ENCODE measurements at places on chromosomes 6 and 20.

GRCh38 chr20:48703511-48704219, 124.1 kb downstream of the PREX1 start:
- no peak for DNase-seq

DNA sequence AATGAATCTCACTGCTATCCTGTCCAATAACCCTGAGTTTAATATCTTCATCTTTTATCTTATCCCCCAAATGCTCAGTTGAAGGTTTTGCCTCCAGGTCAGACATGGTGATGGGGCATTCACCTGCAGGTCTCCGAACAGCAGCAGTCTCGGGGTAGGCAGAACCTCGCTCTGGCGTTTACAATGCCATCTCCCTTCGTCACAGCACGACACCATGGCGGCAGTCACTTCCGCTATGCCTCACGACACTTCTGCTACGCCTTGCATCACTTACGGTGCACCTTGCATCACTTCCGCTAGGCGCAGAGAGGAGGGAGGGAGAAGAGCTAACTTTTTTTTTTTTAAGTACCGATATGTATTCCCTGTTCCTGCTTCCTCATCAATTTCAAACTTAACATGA, 194.9 kb downstream of the BCAS1 start:
- DNase-seq, result no peak

DNA sequence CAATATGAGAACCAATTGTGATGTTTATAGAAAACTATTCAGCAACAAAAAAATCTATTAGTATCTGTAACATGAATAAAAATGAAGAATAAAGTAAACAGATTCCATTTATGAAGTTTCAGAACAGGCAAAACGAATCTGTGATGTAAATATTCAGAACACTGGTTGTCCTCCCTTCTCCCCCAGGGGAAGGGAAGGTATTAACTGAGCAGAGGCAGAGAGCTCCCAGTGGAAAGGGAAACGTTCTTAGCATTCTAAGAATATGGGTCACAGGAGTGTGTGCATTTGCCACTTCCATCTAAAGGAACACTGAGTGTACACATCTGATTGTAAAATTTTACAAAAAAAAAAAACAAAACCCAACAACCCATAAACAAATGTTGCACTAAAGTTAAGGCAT, 23.1 kb downstream of the SPAG4 start:
- DNase-seq, result no peak

DNA sequence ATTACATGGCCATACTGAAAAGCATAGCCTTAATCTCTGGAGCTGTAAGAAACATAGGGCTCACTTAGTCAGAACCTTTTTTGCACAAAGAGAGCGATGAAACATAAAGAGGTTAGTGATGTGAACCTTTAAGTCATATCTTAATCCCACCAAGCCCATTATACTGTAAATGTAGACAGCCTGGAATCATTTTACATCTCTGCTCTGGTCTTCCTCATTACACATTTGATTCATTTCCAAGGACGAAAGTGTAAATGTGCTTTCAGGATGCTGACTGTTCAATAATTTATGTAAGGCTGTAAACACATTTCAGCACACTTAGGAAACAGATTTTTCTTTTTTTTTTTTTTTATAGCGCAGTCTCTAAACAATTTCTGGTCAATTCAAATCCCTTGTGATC, 131.3 kb upstream of the B3GAT2 start:
- no peak for DNase-seq

DNA sequence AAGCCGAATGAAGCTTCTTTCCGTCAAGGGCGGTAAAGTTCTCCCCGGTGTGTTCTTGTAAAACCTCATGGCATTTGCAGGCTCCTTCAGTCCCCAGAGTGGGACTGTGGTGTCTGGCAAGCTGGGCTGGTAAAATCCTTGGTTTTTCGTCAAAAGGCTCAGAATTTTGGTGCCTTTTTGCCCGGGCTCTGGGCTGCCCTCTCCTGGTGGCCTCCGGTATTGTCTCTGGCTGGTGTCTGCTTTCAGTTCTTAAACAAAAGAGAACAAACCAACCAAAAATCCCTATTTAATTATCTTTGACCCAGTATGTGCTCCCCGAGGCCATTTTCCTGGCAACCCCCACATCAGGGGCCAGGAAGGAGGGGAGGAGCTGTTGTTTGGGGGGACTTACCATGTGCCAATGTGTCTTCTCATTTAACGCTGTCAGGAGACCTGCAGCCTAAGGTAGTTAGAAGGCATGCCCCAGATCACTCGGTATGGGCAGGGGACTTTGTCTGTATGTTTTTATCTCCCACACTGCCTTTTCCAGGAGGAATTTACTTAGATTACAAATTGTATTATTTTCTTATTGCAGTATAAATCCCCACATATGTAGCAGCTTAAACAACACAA, 11.1 kb downstream of the CDH4 start:
- DNase-seq, result no peak

GRCh38 chr6:112237595-112237994, 16.8 kb downstream of the LAMA4 start:
- DNase-seq, result no peak

- no peak for DNase-seq
Measured at GRCh38 chr6:159118924-159119323, 50.3 kb upstream of the FNDC1 start.

- no peak for DNase-seq
Measured at GRCh38 chr20:1674361-1674760, 16.8 kb upstream of the SIRPG start.

- DNase-seq, result no peak
Measured at GRCh38 chr20:346640-347316, at the start of gene NRSN2. Gene NRSN2, plus strand, starts transcription at chr20:347111. Its CDS starts 2,533 bp downstream, at chr20:349644.

DNA sequence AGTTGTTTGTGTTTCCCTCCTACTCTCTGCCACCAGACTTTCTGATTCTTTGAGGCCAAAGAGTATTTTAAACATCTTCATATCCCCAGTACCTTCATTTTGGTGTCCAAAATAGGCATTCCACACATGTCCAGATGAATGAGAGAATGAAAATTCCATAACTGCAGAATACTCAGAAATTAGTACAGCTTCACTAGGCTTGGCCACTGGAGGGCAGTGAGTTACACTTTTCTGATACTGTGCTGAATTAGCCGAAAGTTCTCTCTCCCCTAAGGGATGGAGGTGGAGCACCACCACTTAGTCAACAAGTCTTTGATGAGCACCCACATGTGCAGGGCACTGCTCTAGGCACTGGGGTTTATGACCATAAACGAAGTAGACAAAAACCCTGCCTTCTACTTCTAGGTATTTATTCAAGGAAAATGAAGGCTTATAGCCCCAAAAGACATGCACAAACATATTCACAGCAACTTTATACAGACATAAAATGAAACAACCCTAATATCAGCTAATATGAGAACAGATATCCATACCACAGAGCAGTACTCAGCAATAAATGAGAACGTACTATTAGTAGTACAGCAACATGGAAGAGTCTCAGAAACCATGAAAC, 46.1 kb upstream of the TMEM217 start:
- DNase-seq, result no peak

GRCh38 chr6:107409942-107410341, 49.4 kb downstream of the PDSS2 start:
- no peak for DNase-seq

- no peak for DNase-seq
Measured at GRCh38 chr6:169409742-169410312, 156.2 kb upstream of the THBS2 start.

DNA sequence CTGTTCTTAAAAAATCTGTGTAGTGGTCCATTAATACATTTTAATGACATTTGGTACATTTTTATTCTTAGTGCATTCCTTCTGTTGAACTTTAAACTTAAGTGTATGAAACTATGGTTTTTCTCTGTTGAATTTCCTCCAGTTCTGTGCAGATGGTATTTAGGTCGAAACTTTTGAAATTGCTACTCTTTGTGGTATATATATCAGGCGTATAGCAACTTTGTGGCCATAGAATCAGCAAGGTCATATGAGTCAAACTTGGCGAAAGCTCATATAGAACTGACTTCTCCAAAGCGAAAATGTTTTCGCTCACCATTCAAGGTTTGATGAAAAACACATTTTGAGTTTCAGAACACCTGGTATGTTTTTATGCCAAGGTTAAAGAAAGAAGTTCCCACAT, 93.7 kb downstream of the MAP3K4 start:
- no peak for DNase-seq

DNA sequence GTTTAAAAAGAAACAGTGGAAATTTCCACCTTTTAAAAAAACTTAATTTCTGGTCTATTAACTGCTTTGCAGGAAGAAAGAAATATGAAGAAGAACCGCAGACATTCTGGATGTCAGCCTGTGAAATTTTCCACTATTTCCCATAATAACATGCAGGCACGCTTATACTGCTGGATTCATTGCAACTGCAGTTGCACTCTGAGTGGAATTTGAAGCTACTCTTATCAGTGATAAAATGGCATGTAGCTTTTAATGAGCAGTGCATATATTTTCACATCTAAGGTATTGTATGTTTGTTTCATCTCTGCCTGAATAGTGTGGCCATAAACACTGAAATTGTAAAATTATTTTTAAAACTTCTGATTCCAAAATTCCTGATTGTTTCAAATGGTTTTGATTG, 28.2 kb downstream of the NCOA3 start:
- DNase-seq, result no peak

GRCh38 chr6:42179945-42180313, 6.8 kb downstream of the GUCA1A start:
- no peak for DNase-seq

GRCh38 chr6:13491538-13491937, 4.1 kb upstream of the GFOD1 start:
- DNase-seq, result no peak

GRCh38 chr6:142692942-142693341, 252.0 kb downstream of the HIVEP2 start:
- peak; percentile 61 for DNase-seq

DNA sequence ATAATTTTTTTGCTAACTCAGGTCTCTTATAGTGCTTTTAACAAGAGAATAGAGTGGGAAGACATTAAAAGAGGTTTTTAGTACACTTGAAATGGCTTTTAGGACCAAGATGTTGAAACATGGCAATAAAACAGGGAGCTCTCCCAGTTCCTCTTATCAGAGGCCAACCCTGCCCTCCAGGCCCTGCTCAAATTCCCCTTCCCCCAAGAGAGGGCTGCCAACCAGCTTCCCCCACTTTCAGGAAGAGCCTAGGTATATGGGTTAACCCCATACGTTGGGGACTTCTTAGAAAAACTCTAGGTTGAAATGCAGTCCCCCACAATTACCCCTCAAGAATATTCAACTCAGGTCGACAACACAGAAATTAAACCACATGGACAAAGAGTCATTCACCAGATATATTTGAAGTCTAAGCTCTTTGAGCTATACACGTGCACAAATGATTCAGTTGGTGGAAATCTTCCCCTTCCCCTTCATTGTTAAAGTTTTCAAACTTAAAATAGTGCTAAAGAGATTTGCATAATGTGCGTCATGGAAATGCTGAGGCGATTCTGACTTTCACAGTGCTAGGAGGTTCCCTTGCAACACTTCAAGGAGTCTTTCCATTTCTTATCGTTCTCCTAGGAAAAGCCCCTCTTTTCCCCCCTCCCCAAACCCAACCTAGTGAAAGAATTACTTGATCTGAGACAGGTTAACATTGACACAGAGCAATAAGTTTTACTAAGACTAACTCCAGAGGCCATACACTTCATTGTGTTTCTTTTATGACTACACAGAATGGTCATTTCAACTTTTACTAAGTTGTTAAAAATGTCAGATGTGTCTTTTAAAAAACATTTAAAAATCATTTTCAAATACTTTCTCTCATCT, 49.8 kb upstream of the ENPP5 start:
- DNase-seq, result peak; percentile 27

- no peak for DNase-seq
Measured at GRCh38 chr6:139230391-139230840, 61.4 kb downstream of the TXLNB start.

- no peak for DNase-seq
Measured at GRCh38 chr6:105882828-105883227, 203.3 kb upstream of the PRDM1 start.

DNA sequence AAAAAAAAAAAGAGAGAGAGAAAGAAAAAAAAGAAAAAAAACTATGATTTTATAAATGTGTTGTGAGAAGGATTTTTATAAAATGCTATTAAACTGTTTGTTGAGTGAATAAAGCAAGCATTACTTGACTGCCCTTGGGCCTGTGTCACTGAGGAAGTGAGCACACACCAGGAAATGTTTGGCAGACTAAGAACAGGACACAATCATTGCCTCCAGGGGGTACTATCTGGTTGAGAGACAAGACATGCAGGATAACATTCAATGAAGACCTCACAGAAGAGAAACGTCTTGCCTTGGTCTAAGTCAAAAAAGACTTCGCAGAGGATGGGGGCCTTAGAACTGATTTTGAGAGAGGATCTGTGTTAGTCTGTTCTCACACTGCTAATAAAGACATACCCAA, 40.6 kb downstream of the MTFR2 start:
- no peak for DNase-seq

GRCh38 chr6:44762496-44762895, 375.0 kb downstream of the CDC5L start:
- DNase-seq, result no peak

GRCh38 chr6:23278180-23278532, 708.8 kb downstream of the HDGFL1 start:
- no peak for DNase-seq

DNA sequence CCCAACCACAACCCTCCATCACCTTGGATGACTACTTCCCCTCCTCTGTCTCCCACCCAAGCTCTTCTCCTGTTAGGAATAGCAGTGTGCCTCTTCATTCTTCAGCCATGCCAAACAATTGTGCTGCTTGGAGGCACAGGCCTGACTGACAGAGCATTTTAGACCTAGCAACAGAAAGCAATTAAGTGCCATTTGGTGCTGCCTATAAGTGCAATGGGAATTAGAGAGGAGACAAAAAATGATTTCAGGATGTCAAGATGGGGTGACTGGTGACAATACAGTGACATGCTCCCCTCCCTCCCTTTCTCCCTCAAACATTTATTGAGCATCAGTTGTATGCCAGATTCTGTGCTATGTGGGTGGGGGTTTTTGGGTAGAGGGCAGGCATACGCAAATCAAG, 322.6 kb upstream of the MOCS1 start:
- no peak for DNase-seq

GRCh38 chr6:1993042-1993441, 252.4 kb downstream of the GMDS start:
- DNase-seq, result no peak

- DNase-seq, result no peak
Measured at GRCh38 chr6:39808964-39809363, 16.8 kb downstream of the DAAM2 start.

DNA sequence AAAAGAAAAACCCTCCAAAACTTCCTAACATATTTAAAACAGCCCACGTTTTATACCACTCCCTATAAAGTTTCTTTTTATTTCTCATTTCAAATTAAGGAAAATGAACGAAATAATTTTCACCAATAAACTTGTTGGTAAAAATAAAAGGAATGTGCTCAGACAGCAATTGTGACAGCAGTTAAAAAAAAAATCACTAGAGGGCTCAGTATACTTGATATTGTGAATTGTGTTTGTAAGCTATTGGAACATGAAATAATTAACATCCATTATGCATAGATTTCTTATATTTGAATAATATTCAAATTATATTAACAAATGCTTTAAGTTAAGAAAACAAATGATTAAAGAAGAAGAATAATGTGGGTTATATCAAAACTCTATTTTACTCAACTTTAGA, 105.5 kb downstream of the ASCC3 start:
- no peak for DNase-seq
